ENCODE measurements at places on chromosomes 5 and 9.
A peak's percentile ranks its signal among the peaks of the same experiment; 100 is the strongest.

- DNase-seq, result peak; percentile 41
These were observed 23.1 kb upstream of the TDRD7 start for GRCh38 chr9:97388721-97389238.

DNA sequence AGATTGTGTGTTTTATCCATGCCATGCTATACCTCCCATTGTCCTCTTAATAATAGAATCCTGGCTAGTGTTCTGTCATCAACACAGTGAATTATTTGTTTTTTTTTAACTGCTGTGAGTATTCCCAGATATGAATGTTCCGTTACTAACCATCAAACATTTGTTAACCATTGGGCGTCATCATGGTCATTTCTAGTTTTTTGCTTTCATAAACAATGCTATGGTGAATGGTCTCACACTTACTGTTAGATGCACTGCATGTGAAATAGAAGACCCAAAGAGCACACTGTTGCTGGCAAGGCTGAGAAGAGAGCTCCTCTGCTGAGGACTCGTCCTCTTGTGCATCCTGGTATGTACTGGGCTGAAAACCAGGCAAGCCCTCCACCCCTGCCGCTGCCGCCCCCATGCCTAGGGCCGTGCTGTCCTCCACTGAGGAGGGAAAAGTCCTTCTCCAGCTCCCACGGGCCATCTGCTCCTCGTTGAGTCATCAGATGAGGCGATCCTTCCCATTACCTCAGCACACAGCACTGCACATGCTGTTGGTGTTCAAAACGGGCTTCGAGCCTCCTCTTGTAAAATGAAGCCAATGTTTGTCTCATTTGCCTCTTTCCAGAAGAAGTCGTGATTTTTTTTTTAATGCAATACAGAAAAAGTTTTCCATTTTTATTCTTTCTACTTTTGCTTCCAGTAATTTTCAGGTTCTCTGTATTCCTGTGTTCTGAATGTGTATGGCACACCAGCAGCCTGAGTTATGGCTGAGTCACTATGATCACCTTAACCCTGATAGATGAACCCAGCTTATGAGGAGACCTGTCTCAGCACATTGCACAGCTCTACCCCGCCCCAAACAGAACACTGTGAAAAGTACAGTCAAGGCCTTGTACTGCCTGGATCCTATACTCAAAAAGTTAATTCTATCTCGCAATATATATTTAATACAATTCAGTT is 219.0 kb downstream of the AOPEP start:
- no peak for DNase-seq

GRCh38 chr9:121837113-121837961 is 185.9 kb downstream of the DAB2IP start:
- DNase-seq, result no peak

GRCh38 chr5:107502676-107503060 is 168.1 kb downstream of the EFNA5 start:
- no peak for DNase-seq

GRCh38 chr9:129264388-129264787 is 86.3 kb upstream of the IER5L start:
- DNase-seq, result no peak

DNA sequence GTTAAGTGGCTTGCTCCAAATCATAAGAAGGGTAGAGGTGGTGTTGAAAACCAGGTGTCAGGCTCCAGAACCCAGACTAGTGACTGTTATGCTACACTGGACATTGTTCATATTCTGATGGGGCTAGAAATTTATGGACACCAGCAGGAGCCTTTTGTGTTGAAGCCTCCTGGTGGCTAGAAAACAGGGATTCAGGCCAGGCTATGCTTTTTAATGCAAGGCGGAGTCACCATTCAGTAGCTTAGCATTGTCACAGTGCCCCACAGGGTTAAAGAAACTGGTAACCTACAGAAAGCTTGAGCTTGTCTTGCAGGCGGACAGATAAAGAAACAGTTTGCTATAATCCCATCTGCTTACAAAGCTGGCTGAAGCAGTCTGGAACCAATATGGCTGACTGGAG is 23.0 kb upstream of the GOLM1 start:
- no peak for DNase-seq

- DNase-seq, result no peak
These were observed 10.5 kb upstream of the TEX53 start for GRCh38 chr9:114668146-114668545.

DNA sequence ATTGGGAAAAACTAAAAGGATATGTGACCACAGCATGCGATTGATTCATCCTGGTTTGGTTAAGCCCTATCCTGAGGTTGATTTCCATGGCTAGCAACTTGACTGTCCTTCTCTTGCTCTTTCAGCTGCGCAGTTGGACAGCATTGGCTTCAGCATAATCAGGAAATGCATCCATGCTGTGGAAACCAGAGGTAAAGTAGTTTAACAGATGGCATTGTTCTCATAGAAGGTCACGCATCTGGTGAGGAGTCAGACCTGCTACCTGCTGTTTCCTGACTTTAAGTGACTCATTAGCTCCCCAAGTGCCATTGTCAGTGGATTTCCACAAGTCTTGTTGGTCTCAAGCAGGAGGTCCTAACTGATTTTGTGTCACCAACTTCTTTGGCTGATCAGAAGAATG is 266.9 kb downstream of the ARHGAP26 start:
- DNase-seq, result no peak

- DNase-seq, result no peak
These were observed 275.7 kb upstream of the DAB2 start for GRCh38 chr5:39700523-39700922.

DNA sequence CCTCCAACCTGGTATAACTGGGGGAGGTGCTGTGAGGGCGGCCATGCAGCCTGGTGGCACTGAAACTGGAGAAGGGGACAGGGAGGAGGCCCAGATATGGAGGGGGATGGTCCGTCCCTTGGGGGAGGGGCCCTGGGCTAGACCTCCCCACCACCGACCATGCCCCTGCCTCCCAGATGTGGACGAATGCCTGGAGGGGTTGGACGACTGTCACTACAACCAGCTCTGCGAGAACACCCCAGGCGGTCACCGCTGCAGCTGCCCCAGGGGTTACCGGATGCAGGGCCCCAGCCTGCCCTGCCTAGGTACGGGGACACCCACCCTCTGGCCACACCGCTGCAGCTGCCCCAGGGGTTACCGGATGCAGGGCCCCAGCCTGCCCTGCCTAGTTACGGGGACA is 15.4 kb upstream of the ASS1 start:
- no peak for DNase-seq

DNA sequence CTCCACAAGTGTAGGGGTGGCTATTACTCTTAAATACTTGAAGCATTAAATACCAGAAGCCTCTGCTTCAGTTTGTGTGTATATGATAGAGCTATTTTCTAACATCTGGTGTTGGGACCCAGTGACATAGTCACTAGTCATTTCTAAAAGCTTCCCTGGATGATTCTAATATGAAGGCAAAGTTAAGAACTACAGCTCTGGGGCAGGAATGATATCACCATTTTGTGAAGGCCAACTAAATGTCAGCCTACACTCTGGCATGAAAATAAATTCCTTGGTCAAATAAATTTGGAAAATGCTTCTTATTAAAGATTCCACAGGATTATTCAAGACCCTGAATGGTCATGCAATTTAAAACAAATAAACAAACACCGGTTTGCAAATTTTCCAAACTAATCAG is 197.7 kb downstream of the PLK2 start:
- DNase-seq, result no peak

- DNase-seq, result no peak
These were observed 2263.8 kb upstream of the ACO1 start for GRCh38 chr9:30120666-30121065.
